ENCODE measurements at places on chromosomes 3 and 15.

DNA sequence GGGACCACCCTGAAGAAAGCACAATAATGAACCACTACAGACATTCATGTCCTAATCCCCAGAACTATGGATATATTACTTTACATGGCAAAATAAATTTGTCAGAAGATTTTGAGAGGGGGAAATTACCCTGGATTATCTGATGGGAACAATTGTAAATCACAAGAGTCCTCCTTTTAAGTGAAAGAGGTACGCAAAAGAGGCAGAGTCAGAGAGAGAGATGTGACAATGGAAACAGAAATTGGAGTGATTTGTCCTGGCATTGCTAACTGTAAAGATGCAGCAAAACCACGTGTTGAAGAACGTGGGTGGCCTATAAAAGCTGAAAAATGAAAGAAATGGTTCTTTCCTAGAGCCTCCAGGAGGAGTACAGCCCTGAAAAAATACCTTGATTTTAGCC is 1121.4 kb upstream of the ALCAM start:
- no peaks in the 10 kb centered on the region for H3K27me3 ChIP-seq
- H3K4me1 ChIP-seq: no peaks in the 10 kb centered on the region
- H3K4me3 ChIP-seq: no peak overlapping the region

- no peaks in the 10 kb centered on the region for H3K36me3 ChIP-seq
- no peak overlapping the region for H3K27ac ChIP-seq
- no peaks in the 10 kb centered on the region for H3K4me1 ChIP-seq
- DNase-seq: no peak
- peaks cover 2% of the 10 kb centered on the region for H3K27me3 ChIP-seq
Measured at GRCh38 chr15:70016511-70016994, 81.2 kb downstream of the TLE3 start.

GRCh38 chr3:16940769-16941700 is 56.3 kb downstream of the PLCL2 start:
- no peaks in the 10 kb centered on the region for H3K36me3 ChIP-seq
- no peak overlapping the region for H3K4me3 ChIP-seq
- H3K27ac ChIP-seq: peak overlapping the region; percentile 70
- H3K4me1 ChIP-seq: peaks cover 63% of the 10 kb centered on the region
- DNase-seq: peak; percentile 75

- H3K27ac ChIP-seq: no peak overlapping the region
- H3K36me3 ChIP-seq: no peaks in the 10 kb centered on the region
Measured at GRCh38 chr15:47486040-47486439, 231.3 kb upstream of the SEMA6D start.

DNA sequence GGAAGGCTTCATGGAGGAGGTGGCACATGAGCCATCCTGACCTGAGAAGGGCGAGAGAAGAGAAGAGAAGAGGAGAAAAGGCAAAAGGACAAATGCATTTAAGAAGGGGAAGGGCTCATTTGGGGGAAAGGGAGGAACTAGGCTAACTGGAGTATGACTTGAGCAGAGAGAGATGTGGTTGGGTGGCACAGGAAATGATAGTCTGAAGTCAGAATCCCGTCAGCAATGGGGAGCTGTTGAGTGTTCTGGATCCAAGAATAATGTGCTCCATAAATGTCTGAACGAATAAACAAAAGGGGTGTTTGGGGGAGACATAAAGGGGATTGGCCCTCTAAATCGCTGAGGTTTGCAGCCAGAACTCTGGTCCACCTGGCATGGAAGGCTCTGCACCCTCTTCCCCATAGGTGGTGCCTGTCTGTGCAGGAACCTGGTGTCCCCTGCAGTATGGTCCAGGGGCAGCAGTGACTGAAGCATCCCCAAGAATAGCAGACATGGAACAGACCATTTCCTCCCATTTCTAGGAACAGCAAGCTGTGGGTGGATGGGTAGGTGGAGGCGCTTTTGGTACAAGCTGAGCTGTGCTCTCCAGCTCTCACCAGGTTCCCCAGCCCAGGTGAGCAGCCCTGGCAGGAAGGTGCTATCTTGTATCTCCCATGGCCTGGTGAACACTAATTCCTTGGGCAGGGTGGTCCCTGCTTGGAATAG is 15.2 kb downstream of the CORO2B start:
- H3K27me3 ChIP-seq: no peaks in the 10 kb centered on the region
- H3K4me1 ChIP-seq: peaks cover 8% of the 10 kb centered on the region
- no peak overlapping the region for H3K4me3 ChIP-seq
- no peak for DNase-seq
- no peak overlapping the region for H3K27ac ChIP-seq

DNA sequence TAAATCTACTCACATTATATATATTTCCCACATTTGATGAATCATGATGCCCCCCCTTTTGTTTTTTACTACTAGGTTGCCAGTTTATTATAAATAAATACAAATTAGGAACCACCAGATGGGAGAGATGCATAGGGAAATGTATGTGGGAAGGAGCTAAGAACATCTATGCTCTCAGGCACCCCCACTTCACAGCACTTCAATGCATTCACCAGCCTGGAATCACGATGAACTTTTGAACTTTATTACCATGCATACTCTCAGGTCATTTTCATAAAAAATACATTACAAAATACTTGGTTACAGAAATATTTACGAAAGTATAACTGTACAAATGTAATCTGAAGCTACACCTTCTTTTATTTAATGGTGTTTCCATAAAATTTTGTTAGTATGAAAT is 988.0 kb upstream of the EPHA6 start:
- no peak overlapping the region for H3K4me3 ChIP-seq
- no peak overlapping the region for H3K27ac ChIP-seq
- DNase-seq: no peak
- H3K36me3 ChIP-seq: no peaks in the 10 kb centered on the region

- H3K4me1 ChIP-seq: no peaks in the 10 kb centered on the region
- no peak overlapping the region for H3K27ac ChIP-seq
- H3K4me3 ChIP-seq: no peak overlapping the region
- no peaks in the 10 kb centered on the region for H3K36me3 ChIP-seq
- DNase-seq: no peak
Measured at GRCh38 chr3:76841747-76842146, 198.2 kb upstream of the ROBO2 start.

DNA sequence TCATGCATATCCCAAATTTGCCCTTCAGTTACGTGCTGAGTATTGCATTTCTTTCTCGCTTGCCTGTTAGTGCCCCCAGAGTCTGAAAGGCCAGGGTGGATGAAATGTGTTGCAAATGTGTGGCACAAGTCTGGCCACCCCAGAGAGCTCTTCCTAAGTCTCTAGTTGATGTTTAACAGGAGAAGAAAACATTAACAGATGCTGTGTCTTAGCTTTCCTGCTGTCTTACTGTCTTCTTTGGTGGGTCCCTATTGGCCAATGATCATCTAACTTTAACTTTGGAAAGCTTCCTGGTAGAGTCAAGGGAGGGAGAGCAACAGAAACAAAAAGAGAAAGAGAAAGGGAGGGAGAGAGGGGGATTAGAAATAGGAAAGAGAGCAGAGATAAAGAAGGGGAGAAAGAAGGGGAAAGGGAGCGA is 76.7 kb upstream of the P3H2 start:
- no peak overlapping the region for H3K4me3 ChIP-seq
- H3K27me3 ChIP-seq: no peaks in the 10 kb centered on the region
- no peak overlapping the region for H3K27ac ChIP-seq
- no peak for DNase-seq

- no peaks in the 10 kb centered on the region for H3K27me3 ChIP-seq
- no peak for DNase-seq
- no peaks in the 10 kb centered on the region for H3K36me3 ChIP-seq
- no peak overlapping the region for H3K27ac ChIP-seq
- no peak overlapping the region for H3K4me3 ChIP-seq
Measured at GRCh38 chr3:41933154-41933676, 28.7 kb downstream of the ULK4 start.

DNA sequence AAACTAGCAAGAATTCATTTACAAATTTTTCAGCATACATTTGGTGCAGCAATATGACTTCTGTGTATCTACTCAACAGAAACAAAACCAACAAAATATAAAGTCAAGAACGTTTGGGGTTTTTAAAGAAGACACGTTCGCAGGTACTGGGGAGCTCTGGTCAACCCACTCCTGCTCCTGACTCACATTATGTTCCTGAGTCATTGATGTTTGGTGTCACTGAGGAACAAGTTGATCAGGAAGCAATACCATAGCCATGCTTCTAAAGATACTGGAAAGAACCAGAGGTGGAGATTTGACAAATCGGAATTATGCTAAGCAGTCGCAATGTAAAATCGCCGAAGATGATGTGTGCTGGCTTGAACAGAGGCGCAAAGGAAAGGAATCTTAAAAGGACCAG is 22.0 kb downstream of the SLC4A7 start:
- H3K27ac ChIP-seq: no peak overlapping the region
- H3K27me3 ChIP-seq: no peaks in the 10 kb centered on the region
- no peak overlapping the region for H3K4me3 ChIP-seq
- no peak for DNase-seq
- H3K36me3 ChIP-seq: no peaks in the 10 kb centered on the region
- H3K4me1 ChIP-seq: no peaks in the 10 kb centered on the region

DNA sequence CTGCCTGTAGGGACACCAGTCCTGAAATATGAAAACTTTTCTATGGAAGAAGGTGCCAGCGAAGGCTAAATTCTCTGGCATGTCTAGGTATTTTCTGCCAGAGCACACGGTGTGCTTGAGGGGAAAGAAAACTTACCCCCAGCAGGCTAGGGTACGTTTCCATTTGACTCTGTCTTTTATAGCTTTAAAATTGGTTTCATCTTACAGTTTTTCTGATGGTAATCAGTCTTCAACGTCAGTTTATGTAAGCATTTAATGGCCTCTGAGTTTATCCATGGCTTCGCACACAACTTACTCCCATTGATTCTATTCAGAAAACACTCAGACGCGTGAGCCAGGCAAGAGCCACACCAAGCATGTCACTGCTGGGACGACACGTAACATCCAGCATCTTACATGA is 249.7 kb downstream of the ADAMTS17 start:
- DNase-seq: no peak
- no peaks in the 10 kb centered on the region for H3K27me3 ChIP-seq
- no peak overlapping the region for H3K27ac ChIP-seq
- H3K36me3 ChIP-seq: no peaks in the 10 kb centered on the region
- H3K4me3 ChIP-seq: no peak overlapping the region

GRCh38 chr3:52483577-52484381 is 11.4 kb upstream of the STAB1 start:
- H3K4me3 ChIP-seq: no peak overlapping the region
- H3K36me3 ChIP-seq: peaks cover 49% of the 10 kb centered on the region
- peaks cover 26% of the 10 kb centered on the region for H3K4me1 ChIP-seq

- no peak for DNase-seq
- H3K36me3 ChIP-seq: no peaks in the 10 kb centered on the region
- H3K27ac ChIP-seq: no peak overlapping the region
- no peak overlapping the region for H3K4me3 ChIP-seq
- H3K4me1 ChIP-seq: no peaks in the 10 kb centered on the region
- H3K27me3 ChIP-seq: peaks cover 1% of the 10 kb centered on the region
Measured at GRCh38 chr3:195045481-195046210, 225.3 kb downstream of the XXYLT1 start.

DNA sequence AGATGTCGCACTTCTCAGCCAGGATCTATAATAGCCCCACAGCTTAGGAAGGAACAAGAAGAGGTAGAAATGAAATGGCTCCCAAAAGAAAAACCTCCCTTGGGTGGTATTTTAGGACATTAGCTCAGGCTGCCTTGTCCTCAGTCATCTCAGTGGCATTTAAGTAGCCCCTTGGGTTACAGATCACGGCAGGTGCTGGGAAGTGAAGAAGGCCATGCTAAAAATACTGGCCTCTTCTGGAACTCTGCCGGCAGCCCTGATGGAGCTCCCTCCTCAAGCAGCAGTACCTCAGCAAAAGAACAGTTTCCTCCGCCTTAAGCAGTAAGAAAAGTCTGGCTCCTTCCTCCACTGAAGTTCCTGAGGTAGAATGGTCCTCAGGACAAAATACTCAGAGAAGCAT is 7.3 kb upstream of the TPM1 start:
- H3K4me3 ChIP-seq: no peak overlapping the region
- H3K4me1 ChIP-seq: peaks cover 20% of the 10 kb centered on the region
- H3K27ac ChIP-seq: peak overlapping the region; percentile 37
- no peaks in the 10 kb centered on the region for H3K36me3 ChIP-seq

GRCh38 chr3:181316482-181316881 is 326.9 kb upstream of the DNAJC19 start:
- H3K4me3 ChIP-seq: no peak overlapping the region
- no peak overlapping the region for H3K27ac ChIP-seq
- no peaks in the 10 kb centered on the region for H3K36me3 ChIP-seq
- DNase-seq: peak; percentile 52

GRCh38 chr15:57333487-57333886 is 42.8 kb upstream of the CGNL1 start:
- H3K27ac ChIP-seq: peak overlapping the region; percentile 29
- H3K4me3 ChIP-seq: no peak overlapping the region
- H3K36me3 ChIP-seq: no peaks in the 10 kb centered on the region
- DNase-seq: peak; percentile 72
- peaks cover 12% of the 10 kb centered on the region for H3K4me1 ChIP-seq

DNA sequence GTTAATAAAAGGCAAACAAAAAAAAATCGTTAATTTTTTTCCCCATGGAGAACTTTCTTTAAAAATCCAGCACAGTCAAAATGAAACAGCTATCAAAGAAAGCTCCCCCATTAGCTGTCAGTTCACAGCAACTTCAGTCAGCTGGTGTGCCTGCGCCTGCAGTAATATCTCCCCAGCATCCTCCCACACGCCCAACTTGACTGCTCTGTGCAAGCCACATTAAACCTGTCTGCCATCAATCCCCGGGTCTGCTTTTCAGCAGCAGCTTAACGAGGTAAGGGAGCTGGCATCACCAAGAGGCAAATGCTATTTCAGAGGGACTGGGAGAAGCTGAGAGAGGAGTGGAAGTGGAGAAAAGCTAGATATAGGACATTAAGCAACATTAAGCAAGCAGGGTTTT is 337.5 kb downstream of the GAP43 start:
- no peaks in the 10 kb centered on the region for H3K36me3 ChIP-seq
- no peaks in the 10 kb centered on the region for H3K4me1 ChIP-seq
- no peak for DNase-seq

GRCh38 chr15:90223441-90224165 is 10.1 kb downstream of the CIB1 start:
- no peaks in the 10 kb centered on the region for H3K27me3 ChIP-seq
- H3K36me3 ChIP-seq: peaks cover 30% of the 10 kb centered on the region
- DNase-seq: no peak

- DNase-seq: no peak
- H3K4me3 ChIP-seq: no peak overlapping the region
- H3K36me3 ChIP-seq: no peaks in the 10 kb centered on the region
- H3K4me1 ChIP-seq: peaks cover 13% of the 10 kb centered on the region
Measured at GRCh38 chr3:165805946-165806561, 31.2 kb downstream of the BCHE start.

DNA sequence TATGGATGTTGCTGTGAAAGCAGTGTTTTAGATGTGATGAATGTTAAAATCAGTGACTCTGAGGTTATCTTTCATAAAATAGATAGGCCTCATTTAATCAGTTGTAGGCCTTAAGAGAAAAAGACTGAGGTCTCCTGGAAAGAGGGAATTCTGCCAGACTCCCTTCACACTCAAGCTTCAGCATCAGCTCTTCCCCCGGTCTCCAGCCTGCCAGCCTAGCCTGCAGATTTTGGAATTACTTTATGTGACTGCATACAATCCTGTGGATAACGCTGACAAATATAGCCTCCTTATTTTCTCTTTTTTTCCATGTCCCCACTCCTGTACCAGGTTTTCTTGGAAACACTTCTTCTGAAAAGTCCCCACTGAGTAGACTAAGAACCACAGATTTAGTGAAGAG is 510.3 kb downstream of the GBE1 start:
- H3K4me1 ChIP-seq: no peaks in the 10 kb centered on the region
- no peak overlapping the region for H3K27ac ChIP-seq
- H3K36me3 ChIP-seq: no peaks in the 10 kb centered on the region
- no peaks in the 10 kb centered on the region for H3K27me3 ChIP-seq

GRCh38 chr3:12944849-12945248 is 103.5 kb upstream of the RPL32 start:
- no peaks in the 10 kb centered on the region for H3K27me3 ChIP-seq
- H3K4me1 ChIP-seq: peaks cover 37% of the 10 kb centered on the region
- no peak for DNase-seq
- H3K27ac ChIP-seq: peak overlapping the region; percentile 78
- no peaks in the 10 kb centered on the region for H3K36me3 ChIP-seq
